Activated CD4-positive, alpha-beta T cell treated with anti-CD3 and anti-CD28 coated beads, Interleukin-2, amount 50 U/mL, for 24 hours (primary cell): ENCODE measurements at places on chromosomes 5 and 9.

GRCh38 chr5:88364991-88365390 is 96.3 kb upstream of the TMEM161B start:
- DNase-seq: no peak

DNA sequence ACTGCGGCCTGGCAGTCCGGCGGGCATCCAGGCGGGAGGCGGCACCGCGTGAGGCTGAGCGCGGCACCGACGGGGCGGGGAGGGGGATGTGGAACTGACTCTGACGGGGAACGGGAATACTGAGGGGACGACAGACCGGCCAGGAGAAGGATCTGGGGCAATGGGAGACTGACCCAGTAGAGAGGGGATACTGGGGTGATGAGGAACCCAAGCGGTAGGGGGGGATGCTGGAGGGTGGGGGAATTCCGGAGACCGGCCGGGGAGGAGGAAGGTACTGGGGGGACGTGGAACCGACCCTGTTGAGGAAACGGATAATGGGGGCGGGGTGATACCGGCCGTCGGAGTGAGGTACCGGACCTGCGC is 423 bp downstream of the IPPK start:
- DNase-seq: no peak

GRCh38 chr5:176541338-176542134 is 4.3 kb upstream of the RNF44 start:
- DNase-seq: no peak

- DNase-seq: no peak
Measured at GRCh38 chr9:132150256-132150655, 11.6 kb upstream of the NTNG2 start.

GRCh38 chr5:71701407-71701806 is 17.7 kb upstream of the CARTPT start:
- DNase-seq: no peak

DNA sequence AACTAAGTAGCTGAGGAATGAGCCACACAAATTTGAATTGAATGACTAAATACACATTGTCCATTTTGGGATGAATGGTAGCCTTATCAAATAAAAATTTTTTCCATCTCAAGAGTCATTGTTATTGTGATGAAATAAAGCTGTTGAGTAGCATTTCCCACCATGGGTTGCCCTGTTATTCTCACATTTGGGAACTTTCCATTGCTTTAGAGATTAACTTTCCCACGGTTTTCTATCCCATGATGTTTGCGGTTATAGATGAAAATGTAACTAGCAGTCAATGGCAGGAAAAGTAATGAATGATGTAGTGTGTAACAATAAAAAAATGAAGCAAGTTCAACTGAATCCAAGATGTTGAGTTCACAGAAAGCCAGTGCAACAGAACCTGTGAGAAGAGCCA is 59.9 kb upstream of the PLPP1 start:
- no peak for DNase-seq

- no peak for DNase-seq
Measured at GRCh38 chr5:12323637-12324229, 419.5 kb upstream of the CTNND2 start.

DNA sequence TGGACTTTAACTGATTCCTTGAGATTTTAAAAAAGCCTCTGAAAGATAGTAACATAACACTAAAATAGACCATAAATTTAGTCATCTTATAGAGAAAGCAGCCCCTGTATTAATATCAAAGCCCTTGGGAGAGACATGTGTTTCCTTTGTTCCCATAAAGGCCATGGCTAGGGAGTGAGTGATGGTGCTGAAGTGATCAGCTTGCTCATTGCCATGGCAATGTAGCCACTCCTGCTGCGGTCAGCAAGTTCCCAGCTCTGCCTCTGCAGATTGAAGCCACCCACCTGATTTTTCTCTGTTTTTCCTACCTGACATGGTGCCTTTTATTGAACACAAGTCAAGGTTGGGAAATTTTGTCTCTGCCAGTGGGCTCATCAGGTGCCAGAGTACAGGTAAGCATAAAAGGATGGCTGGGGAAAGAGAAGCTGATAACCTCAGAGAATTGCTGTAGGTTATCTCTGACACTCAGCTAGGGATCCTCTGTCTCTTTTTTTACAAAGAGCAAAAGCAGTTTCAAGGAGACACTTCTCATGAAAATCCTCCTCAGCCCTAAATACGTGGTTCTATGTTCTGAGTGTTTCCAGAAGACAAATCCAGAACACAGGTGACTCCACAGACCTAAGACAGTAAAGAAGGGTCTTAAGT is 296.3 kb upstream of the NMUR2 start:
- DNase-seq: no peak

GRCh38 chr5:143354025-143354424 is 49.5 kb downstream of the NR3C1 start:
- DNase-seq: no peak

DNA sequence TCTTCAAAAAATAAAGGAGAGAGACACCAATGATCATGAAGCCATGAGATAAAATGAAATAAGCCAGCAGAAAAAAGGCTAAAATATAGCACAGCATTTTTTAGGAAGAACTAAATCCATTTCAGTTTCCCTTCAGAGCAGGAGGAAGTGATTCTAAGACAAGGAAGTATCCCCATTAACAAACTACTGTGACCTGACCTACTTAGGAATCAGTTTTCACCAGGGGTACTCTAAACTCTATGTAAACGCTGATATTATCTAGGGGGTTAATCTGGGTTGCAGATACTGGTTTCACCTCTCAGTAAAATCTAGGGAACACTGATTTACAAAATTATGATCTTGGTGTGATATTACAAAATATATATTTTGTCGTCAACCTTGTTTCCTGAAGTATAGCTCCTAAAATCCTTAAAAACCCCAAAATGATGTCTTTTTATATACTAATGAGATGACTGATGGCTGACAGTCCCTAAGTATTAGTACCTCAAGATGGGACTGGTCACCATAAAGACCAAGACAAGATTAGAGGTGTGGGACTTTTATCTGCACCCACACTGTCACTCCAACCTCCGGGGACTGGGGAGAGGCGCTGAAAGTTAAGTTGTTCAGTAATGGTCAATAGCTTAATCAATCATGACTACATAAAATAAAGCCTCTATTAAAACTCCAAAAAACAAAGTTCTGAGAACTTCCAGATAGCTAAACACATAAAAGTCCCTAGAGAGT is 2.9 kb upstream of the FNBP1 start:
- DNase-seq: no peak

DNA sequence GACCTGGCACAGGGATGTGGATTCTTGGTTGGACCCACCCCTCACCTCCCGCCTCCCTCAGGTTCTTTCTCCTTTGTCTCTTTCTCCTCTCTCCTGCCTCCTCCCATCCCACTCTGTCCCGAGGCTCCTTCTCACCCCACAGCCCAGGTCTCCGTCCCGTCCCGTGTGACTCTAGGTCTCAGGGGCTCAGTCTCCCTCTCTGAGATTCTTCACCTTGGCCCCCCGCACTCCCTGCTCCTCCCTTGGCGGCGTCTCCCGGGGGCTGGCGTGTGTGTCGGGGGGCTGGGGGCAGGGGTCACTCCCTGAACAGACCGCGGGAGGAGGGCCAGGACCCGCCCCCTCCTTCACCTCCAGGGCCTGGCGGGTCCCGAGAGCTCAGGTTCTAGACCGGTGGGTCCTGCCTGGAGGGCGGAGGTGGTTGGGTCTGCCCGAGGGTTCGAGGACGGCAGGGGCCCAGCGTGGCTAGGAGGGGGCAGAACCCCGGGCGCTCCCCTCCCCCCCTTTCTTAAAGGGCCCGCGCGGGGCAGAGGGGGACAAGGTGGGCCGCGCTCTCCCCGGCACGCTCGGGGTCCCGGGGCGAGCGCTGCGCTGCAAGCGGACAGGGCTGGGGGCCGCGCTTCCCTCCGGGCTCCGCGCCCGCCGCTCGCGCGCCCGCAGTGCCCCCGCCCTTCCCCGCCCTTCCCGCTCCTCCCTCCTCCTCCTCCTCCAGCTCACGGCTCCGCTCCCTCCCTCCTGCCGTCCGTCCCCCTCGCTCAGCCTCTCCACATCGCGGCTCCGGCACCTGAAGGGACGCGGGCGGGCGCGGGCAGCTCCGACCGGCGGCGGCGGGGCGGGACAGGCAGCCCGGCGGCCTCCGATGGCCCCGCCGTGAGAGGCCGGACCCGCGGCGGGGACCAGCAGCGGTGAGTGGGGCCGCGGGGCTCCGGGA is at the start of gene PSD2:
PSD2 (plus strand) TSS at position 735 of the 928 bp plus-strand sequence. CDS start 13,633 bp downstream, outside the sequence.
- DNase-seq: no peak

DNA sequence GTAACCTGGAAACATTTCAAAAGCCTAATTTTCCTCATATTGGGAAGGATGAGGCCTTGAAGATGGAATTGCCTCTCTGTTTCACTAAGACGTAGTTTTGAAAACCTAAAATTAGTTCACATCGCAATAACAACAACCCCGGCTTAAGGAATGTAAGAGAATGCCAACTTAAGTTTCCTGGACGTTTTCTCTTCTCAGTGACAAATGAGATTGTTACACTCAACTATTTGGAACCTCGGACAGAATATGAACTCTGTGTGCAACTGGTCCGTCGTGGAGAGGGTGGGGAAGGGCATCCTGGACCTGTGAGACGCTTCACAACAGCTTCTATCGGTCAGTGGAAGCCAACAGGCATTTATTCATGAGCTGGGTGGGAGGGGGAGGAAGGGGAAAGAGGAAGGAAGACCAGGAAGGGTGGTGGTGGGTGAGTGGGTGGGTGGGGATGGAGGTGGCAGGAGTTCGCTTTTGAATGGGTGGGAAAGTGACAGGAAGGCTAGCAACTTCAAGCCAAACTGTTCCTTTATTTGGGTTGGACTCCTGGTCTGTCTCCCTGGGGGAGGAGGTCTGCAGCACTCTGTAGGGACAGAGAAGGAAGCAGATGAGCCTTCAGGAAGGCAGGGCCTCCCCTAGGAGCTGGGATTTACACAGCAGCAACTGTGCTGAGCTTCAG is 83.4 kb downstream of the TEK start:
- DNase-seq: no peak
